ENCODE measurements at places on chromosomes 1 and 21.

DNA sequence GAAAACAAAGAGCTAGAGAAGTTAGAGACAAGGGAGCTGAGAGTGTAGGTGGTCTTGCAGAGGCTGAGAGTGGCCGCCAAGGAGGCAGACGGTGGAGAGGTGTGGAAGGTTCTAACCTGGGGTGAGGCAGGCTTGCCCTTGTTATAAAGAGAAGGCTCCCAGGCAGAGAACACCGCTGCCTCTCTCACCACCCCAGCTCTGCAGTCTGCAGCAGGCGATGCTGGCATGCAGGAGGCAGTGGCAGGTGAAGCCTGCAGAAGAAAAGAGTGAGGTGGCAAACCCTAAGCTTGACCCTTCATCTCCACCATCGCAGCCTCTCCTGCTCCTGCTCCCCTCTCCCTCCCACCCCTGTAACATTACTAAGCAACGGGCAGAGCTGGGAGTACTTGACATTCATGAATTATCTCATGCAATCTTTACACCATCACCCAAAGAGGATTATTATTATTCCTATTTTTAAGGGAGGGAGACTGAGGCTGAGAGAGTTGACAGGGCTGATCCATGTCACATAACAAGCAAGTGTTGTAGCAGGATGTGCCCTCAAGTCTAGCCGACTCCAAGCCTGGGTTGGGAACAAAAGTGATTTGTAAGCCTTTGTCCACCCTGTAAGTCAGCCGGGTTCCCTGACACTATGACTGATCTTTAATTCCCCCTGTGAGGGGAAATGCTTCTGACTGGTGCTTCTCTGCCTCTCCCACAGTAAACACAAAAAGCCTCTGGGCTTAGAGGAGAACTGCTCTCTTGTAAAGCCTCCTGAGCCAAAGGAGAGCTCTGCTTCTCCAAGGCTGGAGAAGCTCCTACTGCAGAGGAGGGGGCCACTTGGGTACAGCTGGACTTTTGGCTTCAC is 36.1 kb downstream of the KANK4 start:
- DNase-seq = no peak

GRCh38 chr1:156852418-156852874 is 6.5 kb downstream of the INSRR start:
- DNase-seq = peak; percentile 80

- peak; percentile 95 for DNase-seq
Measured at GRCh38 chr1:8094481-8095241, 68.6 kb upstream of the ERRFI1 start.

DNA sequence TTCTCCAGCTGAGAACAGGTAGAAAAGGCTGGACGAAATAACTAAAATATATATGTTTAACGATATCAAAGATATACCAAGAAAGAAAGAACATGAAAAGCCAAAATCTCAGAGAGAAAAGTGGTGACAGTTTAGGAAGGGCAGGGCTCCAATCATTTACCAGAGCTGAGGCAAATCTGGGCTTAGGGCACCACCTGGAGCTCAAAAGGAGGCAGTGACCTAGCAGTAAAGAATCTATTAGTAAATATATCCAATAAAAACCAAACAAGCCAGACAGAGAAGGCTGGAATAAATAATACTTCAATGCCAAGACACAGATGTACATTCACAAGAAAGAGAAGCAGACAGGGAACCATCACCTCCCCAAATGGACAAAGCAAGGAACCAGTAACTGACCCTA is 43.5 kb downstream of the CHIA start:
- peak; percentile 67 for DNase-seq

GRCh38 chr1:115068826-115069585 is 20.3 kb downstream of the TSPAN2 start:
- DNase-seq = no peak

All from choroid plexus epithelial cell (primary cell).